ENCODE measurements at places on chromosomes 12 and 14.
A peak's percentile ranks its signal among the peaks of the same experiment; 100 is the strongest.

DNA sequence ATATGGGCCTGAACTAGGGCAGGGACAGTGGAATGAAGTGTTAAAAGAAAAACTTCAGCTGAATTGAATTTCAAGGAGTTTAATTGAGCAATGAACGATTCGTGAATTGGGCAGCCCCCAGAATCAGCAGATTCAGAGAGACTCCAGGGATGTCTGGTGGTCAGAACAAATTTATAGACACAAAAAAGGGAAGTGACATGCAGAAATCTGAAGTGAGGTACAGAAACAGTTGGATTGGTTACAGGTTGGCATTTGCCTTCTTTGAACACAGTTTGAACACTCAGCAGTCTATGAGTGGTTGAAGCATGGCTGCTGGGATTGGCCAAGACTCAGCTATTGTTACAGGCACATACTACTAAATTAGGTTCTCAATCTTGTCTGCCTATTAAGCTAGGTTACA is 9.7 kb upstream of the TBPL2 start:
- DNase-seq = no peak

- no peak for DNase-seq
These were observed 6.0 kb downstream of the KRT79 start for GRCh38 chr12:52828156-52828555.

DNA sequence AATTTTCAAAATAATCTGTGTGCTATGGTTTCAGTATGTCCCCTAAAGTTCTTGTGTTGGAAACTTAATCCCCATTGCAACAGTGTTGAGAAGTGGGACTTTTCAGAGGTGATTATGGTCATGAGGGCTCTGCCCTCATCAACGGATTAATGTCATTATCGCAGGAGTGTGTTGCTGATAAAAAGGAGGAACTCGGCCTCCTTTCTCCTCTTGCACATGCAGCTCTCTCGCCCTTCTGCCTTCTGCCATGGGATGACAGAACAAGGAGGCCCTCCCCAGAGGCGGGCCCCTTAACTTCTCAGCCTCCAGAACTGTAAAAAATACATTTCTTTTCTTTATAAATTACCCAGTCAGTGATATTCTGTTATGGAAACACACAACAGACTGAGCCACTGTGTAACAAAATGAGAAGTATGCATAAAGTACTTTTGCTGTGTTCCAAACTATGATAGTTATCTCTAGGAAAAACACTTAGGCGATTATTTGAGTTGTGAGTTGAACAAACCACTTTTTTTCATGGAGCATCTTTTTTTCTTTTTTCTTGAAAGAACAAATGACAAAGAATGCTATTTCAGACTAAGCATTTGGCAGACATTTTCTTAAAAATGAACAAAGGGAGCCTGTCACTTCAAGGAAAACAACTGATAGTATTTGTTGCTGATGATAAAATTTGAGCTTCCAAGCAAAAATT is 134.8 kb upstream of the FUT8 start:
- DNase-seq = no peak

DNA sequence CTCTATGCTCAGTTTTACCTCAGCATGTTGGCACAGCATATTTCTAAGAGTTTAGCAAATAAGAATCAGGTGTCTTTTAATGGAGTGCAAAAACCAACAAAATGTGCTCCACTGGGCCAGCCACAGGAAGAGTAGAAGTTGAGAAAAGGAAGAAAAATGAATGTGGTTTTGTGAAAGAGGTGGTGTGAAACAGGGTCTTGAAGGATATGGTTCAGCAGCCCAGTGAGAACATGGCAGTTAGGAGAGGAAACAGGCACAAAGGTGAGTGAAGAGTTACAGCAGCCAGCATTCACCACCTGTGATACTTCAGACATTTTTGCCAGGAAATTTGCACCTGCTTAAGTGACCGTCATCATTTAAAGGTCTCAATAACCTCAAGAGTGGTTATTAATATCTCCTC is 2.4 kb downstream of the STAB2 start:
- DNase-seq = no peak

GRCh38 chr12:19263672-19264071 is 134.1 kb downstream of the PLEKHA5 start:
- no peak for DNase-seq

- no peak for DNase-seq
These were observed 101.5 kb downstream of the KIF26A start for GRCh38 chr14:104239861-104240301.

- no peak for DNase-seq
These were observed 787.3 kb downstream of the VRK1 start for GRCh38 chr14:97584528-97584927.

GRCh38 chr12:92292016-92292415 is 146.4 kb upstream of the BTG1 start:
- no peak for DNase-seq

- no peak for DNase-seq
These were observed 11.1 kb downstream of the ERP27 start for GRCh38 chr12:14927267-14927666.

DNA sequence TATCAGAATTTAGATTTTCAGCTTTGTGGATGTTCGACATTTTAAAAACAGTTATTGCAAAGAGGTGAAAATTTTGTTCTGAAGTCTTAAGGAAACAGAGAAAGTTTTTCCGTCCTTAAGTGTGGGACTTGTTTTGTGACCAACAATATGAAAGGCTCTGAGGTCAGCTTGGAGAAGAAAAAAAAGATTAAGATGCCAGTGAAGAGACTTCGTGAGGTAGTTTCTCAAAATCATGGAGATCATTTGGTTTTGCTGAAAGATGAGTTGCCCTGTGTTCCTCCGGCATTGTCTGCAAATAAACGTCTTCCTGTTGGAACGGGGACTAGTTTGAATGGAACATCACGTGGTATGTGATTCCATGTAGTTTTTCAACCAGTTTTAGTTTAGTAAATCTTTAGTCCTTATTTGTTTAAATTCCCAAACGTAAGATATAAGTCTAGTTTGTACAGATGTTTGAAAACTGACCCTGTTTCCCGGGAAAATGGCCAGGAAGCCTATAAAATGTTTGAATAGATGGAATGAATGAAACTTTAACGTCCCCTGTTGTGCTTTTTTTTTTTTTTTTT is 682 bp downstream of the KIAA0586 start:
- no peak for DNase-seq

DNA sequence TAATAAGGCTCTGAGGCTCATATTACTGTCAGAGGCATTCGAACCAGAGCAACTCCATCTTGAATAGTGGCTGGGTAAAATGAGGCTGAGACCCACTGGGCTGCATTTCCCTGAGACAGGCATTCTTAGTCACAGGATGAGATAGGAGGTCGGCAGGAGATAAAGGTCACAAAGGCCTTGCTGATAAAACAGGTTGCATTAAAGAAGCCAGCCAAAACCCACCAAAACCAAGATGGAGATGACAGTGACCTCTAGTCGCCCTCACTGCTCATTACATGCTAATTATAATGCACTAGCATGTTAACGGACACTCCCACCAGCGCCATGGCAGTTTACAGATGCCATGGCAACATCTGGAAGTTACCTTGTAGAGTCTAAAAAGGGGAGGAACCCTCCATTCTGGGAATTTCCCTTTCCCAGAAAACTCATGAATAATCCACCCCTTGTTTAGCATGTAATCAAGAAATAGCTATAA is 18.1 kb upstream of the PRICKLE1 start:
- DNase-seq = no peak

- no peak for DNase-seq
These were observed 13.8 kb downstream of the CLBA1 start for GRCh38 chr14:104999361-104999760.

DNA sequence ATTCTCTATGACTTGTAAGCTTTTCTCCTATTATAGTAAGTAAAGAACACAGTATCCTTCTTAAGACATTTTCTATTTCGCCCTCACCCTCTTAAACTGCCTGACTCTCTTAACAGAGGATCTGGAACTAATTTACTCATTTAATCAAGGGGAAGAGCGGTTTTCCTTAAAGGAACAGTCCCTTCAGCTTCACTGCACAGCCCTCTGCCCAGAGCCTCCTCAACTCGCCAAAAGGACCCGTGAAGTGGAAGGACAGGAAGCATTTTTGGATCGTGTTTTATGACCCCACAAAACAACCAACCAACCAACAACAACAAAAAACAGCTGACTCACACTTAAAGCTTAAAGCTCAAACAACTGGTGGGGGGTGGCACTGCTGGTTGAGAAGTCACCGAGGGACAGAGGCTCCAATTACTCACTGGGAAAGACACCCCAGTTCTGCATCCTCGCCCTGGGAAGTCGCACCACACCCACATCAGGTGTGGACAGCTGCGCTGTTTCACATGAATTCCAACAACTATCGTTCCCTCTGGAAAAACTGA is 35.7 kb downstream of the NID2 start:
- no peak for DNase-seq

- no peak for DNase-seq
These were observed 27.8 kb upstream of the AEBP2 start for GRCh38 chr12:19411234-19412204.

- DNase-seq = no peak
These were observed 28.7 kb downstream of the PPP2R5C start for GRCh38 chr14:101790232-101790631.

DNA sequence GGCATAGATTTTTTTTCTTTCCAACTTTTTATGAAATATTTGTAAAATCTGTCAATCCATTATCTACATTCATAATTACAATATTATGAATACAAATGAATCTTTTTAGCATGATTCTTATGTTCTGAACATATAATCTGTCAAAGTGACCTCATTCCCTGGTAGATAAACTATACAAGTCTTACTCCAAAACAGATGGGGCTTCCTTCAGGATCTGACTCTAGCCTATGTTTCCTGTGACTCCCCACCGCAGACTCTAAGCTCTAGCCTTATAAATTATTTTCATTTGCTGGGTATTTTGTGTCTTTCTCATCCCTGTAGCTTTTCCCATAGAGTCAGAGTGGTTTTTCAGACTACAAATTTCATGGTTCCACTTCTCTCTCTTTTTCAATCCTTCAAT is 202.1 kb upstream of the KITLG start:
- no peak for DNase-seq

DNA sequence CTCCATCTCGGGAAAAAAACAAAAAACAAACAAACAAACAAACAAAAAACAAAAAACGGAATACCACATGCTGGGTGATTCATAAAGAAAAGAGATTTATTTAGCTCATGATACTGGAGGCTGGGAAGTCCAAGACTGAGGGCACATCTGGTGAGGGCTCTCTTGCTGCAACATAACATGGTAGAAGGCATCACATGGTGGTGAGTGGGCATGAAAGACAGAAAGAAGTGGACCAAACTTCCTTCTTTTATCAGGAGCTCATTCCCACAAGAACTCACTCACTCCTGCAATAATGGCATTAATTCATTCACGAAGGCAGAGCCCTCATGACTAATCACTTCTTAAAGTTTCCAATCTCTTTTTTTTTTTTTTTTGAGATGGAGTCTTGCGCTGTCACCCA is 8.0 kb upstream of the LGMN start:
- DNase-seq = no peak

DNA sequence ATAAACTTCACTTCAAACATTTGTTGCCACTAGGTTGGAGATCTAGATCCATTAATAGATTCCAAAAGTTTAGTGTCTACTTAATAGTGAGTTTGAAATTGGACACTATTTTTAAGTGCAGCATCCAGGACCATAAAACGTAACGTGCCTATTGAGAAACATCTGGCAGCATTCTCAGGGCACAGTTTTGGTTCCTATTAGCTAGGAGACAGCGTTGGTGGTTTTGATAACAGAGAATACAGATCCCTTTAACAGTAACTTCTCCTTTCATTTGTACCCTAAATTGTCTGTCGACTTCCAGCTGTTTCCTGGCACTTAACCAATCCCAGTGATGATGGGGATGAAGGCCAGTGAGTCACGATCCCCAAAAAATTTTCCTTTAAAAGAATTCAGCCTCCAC is 25.8 kb downstream of the KCNK10 start:
- DNase-seq = no peak

DNA sequence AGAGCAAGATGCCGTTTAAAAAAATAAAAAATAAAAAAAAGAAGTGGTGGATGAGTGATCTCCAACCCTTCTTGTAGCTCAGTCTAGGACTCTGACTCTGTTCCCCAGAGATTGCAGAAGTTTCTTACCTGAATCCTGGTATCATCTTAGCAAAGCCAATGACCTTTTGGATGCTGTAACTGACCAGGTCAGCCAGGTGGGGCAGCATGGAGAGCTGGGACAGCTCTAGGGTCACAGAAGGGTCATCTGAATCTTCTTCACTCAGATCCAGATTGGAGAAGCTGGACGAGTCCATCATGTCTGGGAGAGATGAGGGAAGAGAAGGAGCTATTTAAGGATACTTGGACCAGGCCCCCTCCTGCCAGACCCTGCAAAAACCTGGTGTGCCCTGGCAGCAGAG is 35.8 kb upstream of the HDAC7 start:
- DNase-seq = no peak

DNA sequence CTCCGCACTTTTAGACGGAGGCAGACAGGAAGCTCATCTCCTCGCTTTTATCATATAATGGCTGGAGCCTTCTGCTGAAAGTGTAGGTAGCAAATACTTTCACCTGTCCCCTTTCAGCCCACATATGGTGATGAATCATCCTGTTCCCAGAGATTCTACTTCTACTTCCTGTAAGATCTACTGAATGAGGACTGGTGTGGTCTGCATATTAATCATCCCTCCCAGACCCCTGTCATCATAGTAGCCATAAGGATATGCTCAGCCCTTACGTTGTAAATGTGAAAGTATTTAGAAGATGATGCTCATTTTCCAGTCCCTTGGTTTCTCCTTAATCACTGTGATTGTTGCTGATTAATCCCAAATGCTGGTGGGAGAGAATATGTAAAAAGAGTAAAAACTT is 268.2 kb upstream of the GRIP1 start:
- no peak for DNase-seq

- DNase-seq = peak; percentile 20
These were observed 29.1 kb downstream of the NFYB start for GRCh38 chr12:104108755-104109445.

- DNase-seq = peak; percentile 22
These were observed 31.1 kb downstream of the SLC38A4 start for GRCh38 chr12:46794593-46795190.

DNA sequence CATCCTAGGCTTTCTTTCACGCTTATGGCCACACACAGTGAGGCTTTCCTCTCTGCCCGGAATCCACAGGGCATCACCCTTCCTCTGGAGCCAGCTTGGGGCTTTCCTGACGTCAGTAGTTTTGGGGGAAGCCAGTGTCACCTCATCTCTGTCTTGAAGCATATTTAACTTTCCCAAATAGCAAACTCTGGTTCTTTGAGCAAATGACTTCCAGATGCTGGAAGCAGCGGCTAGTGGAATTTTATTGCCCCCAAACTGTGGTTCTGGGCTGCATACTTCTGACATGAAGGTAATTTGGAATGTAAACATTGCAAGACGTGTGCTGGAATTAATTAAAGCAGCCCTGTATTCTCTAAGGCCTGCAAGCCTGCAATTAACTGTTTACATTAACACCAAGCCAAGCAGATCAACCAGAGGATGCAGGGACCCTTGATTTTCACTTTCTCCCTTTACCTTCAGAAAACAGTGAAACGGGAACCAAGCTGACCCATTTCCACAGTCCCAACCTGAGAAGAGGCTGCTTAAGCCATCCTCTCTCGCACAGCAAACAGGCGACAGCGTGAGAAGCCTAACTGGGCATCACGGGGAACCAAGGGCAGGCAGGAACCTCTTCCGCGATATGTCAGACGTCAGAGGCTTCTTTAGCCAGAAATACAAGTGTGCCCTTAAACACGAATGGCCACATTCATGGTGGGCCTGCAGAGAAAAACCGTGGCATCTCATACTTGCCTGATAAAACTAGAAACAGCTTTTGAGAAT is 258.4 kb downstream of the CACNA1C start:
- DNase-seq = no peak
